Left lobe of liver (tissue), 2 donors: ENCODE measurements at places on chromosomes 16 and 17. TPM values are rescaled to one million over a fixed set of nuclear protein-coding genes. Genes with fewer than 3 reads are reported as not detected.

DNA sequence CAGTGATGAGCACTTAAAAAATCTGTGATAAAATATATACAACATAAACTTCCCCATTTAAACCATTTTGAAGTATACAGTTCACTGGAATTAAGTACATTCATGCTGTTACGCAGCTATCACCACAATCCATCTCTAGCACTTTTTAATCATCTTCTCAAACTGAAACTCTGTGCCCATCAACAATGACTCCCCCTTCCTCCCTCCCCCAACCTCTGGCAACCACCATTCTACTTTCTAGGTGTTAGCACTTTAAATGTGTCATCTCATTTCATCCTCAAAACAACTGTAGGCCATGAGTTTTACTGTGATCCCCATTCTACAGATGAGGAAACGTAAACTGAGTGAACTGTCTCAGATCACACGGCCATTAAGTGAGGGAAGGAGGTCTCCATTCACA lies 13.8 kb upstream of the TMEM98 start:
- no peak for DNase-seq

DNA sequence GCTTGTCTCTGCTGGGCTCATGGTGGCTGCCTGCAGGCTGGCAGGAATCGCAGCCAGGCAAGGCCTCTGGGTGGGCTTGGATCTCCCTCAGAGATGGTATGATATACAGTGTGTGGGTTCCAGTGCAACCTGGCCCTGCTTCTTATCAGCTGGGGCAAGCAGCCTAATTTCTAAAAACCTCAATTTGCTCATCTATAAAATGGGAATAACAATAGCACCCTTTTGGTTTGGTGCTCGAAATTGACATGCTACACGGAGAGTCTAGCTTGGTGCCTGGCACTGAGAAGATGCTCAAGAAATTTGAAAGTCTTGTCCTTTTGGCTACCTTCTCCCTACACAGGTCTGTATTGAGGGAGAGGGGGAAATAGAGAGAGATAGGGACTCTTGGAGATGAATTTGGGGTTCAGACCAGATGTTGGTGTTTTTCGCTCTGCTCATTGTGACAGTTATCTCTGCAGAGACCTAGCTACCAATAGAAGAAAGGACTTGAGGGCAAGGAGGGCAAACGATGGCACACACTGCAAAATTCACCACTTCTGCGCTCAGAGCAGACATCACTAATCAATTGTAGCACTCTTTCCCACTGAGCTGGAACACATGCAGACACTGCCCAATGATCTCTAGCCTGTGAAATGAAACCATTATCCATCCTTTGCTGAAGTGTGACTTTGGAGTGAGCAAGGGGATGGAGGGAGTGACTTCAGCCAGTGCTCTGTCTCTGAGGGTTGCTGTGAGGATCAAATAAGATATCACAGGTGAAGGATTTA lies 15.6 kb downstream of the BEAN1 start:
- no peak for DNase-seq

DNA sequence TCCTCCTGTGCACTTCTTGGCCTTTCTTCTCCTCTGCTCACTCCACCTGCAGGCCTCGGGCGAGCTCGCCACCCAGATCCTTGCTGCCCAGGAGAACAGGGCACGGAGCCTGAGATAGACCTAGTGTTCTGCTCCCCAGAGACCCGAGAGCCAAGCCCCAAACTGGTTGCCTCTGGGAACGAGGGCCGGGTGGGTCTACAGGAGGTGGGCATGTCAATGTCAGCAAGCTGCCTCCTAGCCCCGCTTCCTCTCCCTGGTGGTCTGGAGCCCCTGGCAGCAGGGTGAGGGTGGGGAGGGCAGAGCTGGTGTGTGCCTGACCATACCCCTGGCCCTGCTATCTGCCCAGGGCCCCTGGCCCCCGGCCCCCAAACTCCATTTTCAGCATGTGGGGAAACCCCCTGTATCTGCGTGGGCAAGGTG lies 841 bp upstream of the NDRG4 start:
- no peak for DNase-seq

- no peak for DNase-seq
Observed at GRCh38 chr17:64106918-64107317, 23.0 kb downstream of the ERN1 start.

DNA sequence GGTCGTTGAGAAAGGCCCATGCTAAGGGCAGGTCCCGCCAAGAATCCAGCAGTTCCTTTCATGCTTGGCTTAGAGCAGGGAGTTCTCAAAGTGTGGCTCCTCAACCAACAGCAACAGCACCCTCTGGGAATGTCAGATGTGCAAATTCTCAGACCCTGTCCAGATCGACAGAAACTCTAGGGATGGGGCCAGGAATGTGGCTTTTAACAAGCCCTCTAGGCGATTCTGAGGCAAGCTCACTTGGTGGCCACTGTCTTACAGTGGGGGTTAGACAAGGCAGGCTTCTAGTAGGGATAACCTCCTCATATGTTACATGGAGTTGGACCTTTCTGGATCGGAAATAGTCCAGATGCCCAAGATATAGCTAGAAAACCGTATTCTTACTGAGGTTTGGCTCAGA lies 144.8 kb downstream of the ZFHX3 start:
- no peak for DNase-seq

DNA sequence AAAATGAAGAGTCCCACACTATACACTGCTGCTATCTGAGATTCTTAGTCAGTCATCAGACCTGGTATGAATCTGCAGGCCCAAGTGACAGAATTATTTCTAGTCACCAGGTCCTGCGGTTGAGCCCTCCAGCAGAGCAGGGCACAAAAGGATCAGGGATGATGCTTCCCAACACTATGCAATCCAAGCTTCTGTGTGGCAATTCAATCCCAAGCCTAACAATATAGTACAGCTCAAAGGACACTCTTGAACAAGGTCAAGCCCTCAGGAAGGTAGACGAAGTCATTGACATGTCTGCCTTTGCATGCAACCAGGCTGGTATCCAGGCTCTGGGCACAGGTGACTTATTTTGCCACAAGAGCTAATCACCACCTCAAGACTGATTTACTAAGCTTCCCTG lies 5.8 kb downstream of the DCUN1D3 start:
- DNase-seq = no peak

DNA sequence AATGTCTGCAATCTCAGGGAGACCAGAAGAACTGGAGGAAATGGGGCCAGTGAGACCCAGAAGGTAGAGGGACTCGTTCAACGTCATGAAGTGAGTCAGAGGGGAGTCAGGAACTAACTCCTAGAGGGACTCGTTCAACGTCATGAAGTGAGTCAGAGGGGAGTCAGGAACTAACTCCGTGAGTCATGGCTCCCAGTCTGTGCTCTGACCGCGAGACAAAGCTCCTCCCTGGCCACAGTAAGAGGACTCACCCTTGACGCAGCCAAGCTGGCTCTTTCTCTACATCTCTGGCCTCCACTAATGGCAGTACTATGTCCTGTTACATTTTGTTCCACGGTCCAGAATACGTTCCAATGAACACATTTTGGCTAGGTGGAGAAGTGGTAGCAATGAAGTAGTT lies 902.5 kb downstream of the KCNJ2 start:
- DNase-seq = no peak

- no peak for DNase-seq
Observed at GRCh38 chr17:35486920-35487732, 38.6 kb upstream of the SLFN13 start.

GRCh38 chr17:48626245-48627117 lies at the start of gene HOXB9:
Gene HOXB9, minus strand, starts transcription at chr17:48626358. Its CDS starts 89 bp downstream, at chr17:48626269.
- no peak for DNase-seq

DNA sequence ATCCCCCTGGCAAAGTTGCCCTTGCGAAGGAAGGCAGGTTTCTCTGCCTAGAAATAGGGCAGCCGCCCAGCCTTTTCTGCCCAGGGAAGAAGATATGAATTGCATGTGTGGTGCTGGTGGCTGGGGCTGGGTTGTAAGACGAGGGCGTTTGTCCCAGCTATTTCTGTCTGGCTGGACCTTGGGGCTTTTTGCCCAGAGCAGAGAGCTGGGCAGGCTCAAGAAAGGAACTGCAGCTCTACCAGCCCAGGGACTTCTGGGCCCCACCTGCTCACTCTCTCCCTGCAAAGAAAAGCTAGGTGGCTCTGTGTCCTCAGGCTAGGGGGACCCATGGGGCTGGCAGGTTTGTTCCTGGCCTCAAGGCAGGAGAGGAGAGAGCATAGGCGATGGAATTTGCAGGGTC lies 586 bp downstream of the CACNG1 start:
- DNase-seq = no peak

GRCh38 chr17:73340093-73340596 lies 28.3 kb upstream of the CDC42EP4 start:
- no peak for DNase-seq

GRCh38 chr16:57893217-57893558 lies 77.7 kb downstream of the CNGB1 start:
- no peak for DNase-seq

GRCh38 chr16:23595246-23595950 lies 718 bp downstream of the NDUFAB1 start:
- no peak for DNase-seq

- DNase-seq = no peak
Observed at GRCh38 chr16:87671221-87671620, 68.9 kb downstream of the JPH3 start.

DNA sequence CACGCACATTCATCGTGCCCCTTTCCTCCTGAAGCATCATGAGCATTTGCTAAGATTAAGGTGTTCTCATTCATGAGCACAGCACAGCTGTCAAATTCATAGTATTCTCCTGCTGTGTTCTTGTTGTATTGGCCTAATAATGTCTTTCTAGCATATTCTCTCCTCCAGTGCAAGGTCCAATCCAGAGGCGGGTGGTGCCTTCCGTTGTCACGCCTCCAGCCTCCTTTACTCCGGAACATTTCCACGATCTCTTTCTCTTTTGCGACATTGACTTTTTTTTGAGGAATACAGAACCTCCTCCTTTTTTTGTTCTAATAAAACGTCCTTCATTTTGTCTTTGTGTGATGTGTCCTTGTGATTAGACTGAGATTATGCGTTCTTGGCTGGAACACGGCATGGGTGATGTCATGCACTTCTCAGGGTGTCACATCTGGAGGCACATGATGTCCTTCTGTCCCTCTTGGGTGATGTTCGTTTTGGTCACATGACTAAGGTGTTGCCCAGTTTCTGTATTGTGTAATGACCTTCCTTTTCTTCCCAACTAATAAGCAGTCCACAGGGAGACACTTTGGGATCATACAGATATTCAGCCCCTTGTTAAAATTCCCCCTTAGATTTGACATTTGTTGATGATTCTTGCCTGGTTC lies 66.3 kb downstream of the CLEC16A start:
- no peak for DNase-seq

DNA sequence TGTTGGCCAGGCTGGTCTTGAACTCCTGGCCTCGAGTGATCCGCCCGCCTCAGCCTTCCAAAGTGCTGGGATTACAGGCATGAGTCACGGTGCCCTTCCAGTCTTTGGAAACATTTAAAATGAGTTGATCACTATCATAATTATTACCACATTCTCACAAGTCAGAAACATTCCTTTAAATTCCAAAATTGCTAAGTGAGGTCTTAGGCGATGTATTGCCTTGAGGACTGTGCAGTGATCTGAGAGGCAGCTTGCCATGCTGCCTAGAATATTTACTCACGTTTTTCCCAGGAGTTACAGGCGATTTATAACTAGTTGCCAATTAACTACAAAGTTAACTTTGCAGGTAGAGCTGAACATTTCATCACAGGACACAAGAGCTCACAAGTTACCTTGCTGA lies 5.7 kb upstream of the ATXN1L start:
- DNase-seq = no peak

GRCh38 chr16:67910158-67910557 lies 17.1 kb downstream of the PSKH1 start:
- DNase-seq = no peak

DNA sequence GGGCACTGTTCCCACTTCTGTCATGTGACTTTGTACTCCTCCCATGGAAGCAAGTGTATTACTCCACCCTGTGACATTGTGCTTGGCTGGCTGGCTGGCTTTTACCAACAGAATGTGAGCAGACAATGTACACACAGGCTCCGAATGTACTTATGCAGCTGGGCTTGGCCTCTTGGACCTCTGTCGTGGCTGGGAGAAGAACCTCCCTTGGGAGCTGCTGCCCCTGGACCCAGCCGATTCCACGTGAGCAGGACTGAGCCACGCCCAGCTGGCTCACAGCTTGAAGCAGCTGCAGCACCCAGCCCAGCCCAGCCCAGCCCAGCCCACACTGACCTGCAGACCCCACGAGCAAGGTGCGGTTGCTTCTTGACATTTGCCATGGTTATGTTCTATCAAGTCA lies 177.5 kb downstream of the RBFOX3 start:
- DNase-seq = no peak

DNA sequence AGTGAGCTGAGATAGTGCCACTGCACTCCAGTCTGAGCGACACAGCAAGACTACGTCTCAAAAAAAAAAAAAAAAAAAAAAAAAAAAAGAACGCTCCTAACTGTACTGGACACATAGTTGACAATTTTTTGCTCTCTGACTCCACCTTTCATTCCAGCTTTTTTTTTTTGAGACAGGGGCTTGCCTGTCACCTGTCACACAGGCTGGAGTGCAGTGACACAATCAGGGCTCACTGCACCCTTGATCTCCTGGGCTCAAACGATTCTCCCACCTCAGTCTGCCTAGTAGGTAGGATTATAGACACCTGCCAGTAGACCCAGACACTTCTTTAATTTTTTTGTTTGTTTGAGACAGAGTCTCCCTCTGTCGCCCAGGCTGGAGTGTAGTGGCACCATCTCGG lies 2.6 kb upstream of the CRLF3 start:
- no peak for DNase-seq

GRCh38 chr16:49496656-49497055 lies 123.1 kb downstream of the C16orf78 start:
- DNase-seq = peak; percentile 12

DNA sequence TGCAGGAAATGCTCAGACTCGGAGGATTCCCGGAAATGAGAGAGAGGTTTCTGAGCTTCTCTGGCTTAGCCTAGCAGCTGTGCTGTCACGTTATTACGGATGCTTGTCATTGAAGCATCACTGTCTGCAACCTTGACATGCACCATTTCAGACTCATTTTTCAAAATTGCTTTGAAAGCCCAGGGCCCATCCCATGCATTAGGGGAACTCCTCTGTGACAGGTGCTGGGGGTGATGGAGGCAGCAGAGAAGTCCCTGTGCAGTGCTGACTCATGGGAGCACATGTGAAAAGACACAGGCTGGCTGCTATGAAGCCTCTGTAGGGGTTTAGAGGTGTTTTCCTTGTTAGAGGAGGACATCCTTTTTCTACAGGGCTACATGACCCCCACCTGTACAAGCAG lies 214.0 kb upstream of the MPHOSPH6 start:
- DNase-seq = no peak

GRCh38 chr16:62363501-62363900 lies 327.3 kb upstream of the CDH8 start:
- no peak for DNase-seq

Gene ABI3
- 4.0 TPM for total RNA-seq

Gene MEIOC
- total RNA-seq = not detected

Gene PLCD3
- 3.4 TPM for total RNA-seq

Gene SALL1
- 27.9 TPM for total RNA-seq

Gene GAN
- 2.9 TPM for total RNA-seq

Gene MGAT5B
- total RNA-seq = not detected

Gene TMEM100
- 7.0 TPM for total RNA-seq

Gene LHX1
- total RNA-seq = not detected
